ENCODE measurements at places on chromosomes 11 and 22.
A peak's percentile ranks its signal among the peaks of the same experiment; 100 is the strongest.

DNA sequence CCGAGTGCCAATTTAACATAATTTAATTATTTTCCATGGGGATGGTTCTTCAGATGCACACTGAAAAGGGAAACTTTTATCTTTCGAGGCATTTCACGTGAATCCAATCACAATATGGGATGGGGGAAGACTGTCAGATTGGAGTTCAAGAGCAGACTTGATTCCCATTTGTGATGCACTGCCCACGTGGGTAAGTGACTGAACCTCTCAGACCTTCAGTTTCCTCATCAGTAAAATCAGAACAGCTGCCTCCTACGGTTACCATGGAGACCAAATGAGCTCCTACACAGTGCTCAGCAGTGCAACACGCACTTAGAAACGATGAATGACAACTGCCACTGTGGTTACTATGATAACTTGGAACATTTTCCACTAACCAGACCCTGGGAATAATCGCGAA lies 21.7 kb downstream of the KIAA0930 start:
- DNase-seq: no peak

DNA sequence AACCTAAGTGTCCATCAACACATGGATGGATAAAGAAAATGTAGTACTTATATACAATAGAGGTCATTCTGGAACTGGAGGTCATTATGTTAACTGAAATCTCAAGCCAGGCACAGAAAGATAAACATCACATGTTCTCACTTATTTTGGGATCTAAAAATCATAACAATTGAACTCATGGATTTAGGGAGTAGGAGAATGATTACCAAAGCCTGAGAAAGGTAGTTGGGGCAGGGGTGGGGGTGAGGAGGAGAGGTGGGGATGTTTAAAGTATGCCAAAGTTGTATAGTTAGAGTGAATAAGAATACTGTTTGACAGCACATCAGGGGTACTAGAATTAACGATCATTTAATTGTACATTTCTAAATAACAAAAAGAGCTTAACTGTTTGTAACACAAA lies 1112.7 kb downstream of the DLG2 start:
- DNase-seq: no peak

DNA sequence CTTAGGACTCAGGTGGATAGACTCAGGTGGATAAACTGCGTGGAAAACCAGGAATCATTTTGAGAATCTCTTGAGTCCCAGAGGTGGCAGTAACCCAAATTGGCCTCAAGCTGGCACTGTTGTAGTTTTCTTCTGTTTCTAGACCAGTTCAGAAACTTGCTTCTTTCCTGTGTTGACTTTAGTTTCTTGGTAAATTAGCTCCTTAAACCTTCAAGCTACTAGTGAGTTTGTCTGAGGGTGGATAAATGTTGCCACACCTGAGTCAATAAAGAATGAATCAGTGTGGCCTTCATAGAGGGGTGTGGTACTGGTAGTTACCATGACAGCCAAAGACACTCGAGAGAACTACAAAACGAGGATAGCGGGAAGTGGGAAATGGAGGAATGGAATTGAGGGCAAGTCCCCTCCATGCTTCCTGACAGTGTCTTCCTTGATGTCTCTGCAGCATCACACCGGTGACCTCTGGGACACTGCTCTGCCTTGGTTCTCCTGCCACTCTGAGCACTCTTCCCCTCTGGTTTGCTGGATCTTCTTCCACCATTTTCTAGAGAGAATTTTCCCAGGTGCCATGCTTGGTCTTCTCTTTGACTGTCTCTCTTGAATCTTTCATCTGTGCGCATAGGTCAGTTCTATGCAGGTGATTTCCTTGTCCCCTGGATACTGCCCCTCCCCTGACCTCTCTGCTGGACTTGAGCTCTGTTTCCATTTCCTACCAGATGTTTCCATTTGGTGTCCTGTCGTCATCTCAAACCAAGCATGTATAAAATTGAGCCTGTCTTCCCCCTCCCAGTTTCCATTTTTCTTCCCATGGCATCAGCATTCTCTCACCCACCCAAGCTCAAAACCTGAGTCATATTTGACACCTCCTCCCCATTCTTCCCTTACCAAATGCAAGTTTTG lies 7.2 kb downstream of the POLD4 start:
- no peak for DNase-seq

DNA sequence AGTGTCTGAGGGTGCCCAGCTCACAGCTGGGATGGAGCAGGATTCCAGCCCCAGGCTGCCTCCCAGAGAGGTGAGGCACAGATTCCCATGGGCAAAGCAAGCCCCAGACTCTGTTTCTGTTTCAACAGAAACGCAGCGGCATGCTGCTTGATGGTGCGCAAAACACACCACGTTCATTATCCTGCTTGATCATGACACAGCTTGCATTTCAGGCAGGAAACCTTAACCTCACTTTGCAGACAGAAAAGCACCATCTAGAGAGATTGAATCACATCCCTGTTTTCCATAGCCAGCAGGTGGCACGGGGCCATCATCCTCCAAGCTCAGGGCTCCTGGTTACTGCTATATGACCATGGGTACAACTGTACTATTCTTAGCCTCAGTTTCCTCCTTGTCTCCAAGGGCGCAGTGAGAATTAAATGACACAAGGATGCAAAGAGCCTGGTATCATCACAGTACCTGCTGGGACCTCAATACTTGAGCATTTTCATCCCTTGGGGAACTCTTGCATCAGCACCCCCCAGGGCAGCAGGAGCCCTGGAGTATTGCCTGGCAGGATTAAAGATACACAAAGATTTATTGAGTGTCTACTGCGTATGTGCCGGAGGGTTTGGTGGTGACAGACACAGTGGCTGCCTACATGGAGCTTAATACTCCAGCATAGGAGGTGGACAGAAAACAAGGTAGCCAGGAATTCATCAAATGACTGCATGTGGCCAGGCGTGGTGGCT lies 110.0 kb downstream of the TP53I11 start:
- DNase-seq: no peak

- DNase-seq: no peak
Observed at GRCh38 chr22:29726512-29727130, 6.8 kb downstream of the CABP7 start.

DNA sequence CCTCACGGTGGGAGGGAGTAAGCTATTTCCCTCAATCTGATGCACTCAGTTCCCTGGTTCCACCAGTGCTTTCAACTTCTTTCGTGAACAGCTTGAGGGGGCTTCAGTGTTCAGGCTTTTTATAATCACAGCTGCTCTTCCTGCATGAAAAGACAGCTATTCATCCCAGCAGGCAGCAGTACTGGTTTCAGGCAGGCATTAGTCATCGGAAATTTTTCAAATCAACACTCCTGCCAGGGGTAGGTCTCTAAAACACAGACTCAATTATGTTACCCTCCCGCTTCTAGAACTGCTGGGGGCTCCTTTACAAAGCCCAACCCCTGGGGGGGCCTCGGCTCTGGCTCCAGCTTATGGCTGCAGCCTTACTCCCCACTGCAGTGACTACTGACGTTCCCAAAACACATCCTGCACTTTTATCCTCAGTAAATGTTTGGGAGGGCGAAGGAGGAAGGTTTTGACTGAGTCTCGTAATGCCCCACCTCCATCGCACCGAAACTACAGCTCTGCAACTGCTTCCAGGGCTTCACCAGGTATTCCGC lies 5.8 kb downstream of the POLDIP3 start:
- DNase-seq: peak; percentile 44

DNA sequence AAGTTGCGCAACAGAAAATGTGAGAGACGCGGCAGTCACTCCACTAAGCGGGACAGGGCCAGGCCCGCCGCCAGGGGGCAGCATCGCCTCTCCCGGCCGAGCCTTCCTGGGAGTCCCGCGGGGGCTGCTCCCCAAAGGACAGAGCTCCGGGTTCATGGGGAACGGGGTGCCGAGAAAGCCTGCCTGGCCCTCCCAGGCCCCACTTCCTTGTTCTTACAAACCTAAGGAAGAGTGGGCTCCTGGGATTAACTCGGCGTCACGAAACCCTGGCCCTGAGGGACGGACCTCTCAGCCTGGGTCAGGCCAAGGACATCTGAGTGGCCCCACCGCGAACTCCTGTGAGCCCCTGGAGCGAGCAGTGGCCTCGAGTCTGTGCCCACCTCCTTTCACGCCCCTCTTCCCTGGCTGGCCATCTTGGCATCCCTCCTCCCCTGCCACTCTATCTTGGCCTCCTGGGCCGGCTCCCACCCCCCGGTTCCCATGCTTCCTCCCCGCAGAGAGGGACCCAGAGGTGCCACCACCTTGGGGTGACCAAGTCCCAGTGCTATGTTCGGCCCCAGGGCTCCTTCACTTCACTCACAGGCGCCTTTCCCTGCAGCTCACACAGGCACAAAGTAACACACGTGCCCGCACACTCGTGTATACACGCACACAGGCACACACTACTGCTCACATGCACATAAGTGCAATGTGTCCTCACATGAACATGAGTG lies 99.9 kb upstream of the FGF3 start:
- DNase-seq: no peak

DNA sequence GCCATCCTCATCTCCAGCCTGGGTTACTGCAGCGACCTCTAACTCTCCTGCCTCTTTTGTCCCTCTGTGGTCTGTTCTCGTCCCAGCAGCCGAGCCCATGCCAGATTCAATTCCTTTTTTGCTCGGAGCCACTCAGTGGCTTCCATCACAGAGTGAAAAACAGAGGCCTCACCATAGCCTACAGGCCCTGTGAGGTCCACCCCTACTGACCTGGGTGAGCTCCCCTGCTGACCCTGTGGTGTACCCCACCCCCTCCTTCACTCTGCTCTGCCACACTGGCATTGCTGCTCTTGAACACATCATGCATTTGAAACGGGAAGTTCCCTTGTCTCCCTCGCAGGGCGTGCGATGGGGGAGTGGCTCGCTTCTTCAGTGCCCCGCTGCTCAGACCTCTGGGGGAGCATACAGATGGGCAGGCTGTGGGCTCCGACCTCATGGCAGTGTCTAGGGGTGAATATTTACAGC lies 2.1 kb downstream of the AIP start:
- DNase-seq: no peak

DNA sequence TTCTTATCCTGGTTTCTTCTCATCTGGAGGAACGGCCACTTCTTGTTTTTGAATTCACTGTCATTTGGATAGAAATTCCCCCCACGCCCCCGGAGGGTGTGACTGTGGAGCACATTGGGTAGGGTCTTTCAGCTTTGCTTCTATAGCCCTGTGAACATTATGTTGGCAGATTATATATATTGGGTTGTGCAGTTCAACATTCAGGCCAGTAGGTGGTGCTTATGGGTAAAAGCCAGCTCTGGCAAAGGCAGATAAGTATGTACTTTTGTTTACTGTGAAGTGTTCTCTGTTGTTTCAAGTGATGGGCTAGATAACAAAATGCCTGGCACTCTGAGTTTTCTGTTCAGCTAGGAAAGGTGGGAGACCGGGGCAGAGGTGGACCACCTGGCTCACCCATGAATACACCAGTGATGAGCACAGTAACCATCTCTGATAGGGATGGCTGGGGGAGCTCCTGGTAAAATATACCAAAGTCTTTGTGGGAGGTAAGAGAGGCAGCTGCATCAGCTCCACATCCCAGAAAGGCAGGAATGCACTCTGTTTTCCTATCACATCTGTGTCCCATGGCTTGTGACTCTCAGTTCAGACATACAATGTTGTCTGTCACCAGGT lies 1348.2 kb upstream of the RAG2 start:
- DNase-seq: no peak

GRCh38 chr11:112983887-112984286 lies 22.7 kb downstream of the NCAM1 start:
- no peak for DNase-seq

DNA sequence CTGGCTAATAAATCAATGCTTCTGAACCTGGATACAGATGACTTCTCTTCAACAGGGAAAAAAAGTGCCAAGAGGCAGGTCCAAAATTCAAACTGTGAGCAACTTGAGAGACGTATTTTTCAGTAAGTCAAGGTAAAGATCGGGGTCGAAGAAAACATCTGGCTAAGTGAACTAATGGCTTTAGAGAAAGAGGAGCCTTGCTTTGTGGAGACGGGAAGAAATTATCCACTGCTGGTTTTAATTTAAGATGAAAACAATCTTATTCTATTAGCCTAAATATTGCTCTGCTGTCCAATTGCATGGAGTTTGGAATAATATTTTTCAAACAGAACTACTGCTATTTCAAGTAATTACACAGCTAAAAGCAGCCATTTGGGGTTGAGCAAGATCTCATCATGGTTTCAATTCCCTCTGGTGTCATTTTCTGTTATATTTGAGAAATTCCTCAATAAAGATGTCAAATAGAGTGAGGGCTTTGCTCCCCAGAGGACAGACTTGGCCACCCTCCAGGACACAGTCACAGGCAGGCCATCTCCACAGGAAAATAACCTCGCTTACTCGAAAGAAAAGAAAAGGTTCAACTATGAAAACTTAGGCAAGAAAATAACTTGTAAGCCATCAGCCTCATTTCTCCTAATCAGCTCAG lies 29.8 kb downstream of the SCUBE1 start:
- DNase-seq: peak; percentile 17

DNA sequence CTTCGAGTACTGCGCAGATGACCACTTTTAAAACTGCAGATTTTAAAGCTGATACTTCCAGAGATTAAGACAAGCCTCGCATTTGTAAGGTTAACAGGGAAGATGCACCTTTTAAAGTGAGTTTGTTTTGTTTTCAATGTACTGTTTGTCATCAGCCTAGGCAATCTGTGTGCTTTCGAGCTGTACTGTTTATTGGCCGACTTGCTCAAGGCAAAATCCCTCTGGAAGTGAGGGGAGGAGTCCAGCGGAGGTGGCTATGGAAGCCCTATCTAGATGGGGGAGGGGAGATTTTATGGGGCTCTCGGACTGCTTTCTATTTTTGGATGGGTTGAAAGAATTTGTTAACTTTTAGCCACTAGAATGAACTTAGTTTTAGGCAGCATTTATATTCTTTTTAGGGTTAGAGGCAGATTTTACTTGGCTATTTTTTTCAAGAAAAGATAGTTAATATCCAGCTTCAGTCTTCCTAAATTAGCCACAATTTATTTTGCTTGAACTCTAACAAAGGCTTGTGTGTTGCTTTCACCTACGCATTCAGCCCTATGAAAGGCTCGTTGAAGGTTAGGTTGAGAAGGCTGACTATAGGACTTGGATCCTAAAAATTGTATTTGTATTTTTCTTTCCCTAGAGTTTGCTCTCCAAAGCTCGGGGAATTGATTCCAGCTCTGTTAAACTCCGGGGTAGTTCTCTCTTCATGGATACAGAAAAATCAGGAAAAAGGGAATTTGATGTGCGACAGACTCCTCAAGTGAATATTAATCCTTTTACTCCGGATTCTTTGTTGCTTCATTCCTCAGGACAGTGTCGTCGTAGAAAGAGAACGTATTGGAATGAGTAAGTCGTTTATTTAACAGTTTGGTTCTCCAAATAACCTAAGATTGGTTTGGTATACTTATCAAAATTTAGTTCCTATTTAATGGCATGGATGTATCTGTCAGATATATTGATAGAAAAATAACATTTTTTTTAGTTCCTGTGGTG lies 2.1 kb downstream of the WEE1 start:
- DNase-seq: no peak

- DNase-seq: no peak
Observed at GRCh38 chr11:923691-924405, 1.8 kb upstream of the AP2A2 start.

All from fibroblast of skin of left biceps (primary cell).